IPS DF 6.9 (cell line): ENCODE measurements at places on chromosomes 5 and 9.

- no peak for DNase-seq
Measured at GRCh38 chr9:130884542-130885483, 11.8 kb downstream of the QRFP start.

GRCh38 chr5:142884029-142884428 lies 113.9 kb downstream of the ARHGAP26 start:
- no peak for DNase-seq

DNA sequence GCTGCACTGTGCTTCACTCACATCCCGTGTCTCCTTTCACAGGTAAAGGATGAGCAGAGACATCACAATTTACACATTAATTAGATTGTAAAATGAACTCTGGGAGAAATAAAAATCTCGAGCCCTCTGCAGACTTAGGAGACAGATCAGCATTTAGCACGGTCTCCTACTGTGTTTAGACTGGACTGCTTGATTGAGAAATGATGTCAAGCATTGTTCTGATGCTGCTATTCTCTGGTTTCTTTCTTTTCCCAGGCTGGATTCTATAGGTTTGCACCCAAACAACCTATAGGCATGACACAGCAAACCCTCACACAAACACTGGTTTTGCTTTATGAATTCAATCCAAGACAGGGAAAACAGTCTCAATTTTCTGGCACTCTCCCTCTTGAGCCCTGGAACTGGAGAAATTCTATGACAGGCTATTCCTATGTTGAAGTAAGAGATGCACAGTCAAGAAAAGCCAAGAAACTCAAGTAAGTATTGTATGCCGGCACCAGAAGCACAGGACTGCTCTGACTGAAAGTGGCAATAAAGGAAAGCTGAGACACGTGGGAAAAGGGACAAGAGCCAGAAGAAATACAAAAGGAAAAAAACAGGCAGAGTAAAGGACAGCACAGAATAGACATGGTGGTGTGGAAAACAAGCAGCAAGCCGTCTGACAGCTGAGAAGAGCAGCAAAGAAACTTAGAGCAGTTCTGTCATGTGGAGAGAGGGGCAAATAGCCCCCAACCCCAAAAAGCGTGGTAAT lies 24.8 kb upstream of the ERAP2 start:
- DNase-seq: no peak

GRCh38 chr5:1268666-1269065 lies 26.2 kb downstream of the TERT start:
- no peak for DNase-seq

- peak; percentile 47 for DNase-seq
Measured at GRCh38 chr9:126301985-126302603, 24.5 kb upstream of the MVB12B start.
